Memory B cell (primary cell): ENCODE measurements at places on chromosomes 16 and 17.

DNA sequence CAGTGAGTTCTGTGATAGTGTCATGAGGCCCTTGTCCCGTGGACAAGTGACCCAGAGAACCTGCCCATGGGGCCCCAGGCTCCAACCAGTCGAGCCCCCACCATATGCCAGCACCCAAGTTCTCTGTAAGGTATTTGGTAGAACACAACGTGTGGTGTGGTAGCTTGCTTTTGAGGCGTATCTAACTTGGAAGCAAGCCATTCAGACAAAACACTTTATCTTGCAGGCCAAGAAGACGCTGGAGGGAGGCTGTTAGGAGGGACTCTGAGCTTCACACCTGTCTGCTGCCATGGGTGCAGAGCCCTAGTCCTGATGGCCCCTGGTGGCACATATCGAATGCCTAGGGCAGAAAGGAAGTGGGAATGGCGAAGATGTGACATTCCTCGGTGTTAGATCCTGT is 1.6 kb downstream of the NDUFAF8 start:
- no peak for DNase-seq

DNA sequence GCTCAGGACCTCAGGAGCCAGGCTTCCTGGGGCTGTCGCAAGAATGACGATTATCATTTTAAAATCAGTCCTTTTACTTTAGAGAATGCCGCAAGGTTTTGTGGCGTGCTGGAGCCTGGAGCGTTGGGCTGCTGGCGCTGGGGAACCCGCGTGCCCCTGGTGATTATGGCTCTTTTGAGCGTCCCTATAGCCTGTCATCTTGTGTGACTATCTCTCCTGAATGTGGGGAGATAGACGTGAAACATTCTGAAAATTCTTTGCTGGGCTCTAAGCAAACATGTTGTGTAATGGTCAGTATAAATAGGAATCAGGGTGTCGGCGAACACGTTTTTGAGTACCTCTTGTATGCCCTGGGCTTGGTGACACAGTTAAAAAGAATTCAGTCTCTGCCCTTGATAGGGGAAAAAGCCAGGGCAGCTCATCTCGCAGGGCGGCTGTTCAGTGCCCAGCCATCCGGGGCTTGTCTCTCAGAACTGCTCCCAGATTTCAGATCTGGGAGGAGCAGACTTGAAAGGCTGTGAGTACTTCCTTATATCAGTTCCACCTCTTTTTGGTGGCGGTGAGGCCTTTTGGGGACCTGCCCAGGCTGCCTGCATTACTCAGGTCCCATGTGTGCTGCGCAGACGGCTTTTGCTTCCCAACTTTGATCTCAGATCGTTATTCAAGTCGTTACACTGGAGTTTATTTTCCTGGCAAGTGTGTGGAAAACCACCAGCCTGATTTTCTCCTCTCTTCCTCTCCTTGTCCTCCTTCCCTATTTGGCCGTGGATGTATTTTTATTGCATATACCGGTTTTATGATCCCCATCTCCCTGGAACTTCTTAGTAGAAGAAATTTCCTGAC is 973 bp downstream of the SLC7A6 start:
- DNase-seq = no peak

DNA sequence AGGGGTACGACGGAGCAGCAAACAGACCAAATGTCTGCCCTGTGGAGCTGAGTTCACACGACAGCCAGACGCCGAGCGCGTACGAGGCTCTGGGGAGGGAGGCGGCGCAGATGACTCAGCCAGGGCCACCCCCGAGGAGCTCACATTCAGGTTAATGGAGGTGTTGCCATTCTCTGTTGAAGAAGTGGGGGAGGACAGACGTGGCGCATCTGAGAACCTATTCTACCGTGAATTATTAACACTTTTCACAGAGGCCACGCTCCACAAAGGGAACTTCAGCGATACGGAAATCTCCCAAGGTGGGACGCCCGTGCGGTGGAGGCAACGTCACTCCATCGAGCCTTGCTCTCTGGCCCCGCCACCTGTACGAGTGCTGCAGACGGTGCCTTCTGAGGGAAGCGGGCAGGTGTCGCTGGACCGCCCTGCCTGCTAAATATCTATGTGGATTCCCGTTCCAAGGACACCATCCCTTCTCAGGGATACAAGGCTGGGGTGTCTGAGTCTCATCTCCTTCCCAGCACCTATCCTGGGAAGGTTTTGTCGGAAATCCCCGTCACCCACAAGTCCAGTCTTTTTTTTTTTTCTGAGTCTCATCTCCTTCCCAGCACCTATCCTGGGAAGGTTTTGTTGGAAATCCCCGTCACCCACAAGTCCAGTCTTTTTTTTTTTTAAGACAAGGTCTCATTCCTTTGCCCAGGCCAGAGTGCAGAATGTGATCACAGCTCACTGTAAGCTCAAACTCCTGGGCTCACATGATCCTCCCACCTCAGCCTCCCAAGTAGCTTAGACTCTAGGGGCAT is 19.0 kb downstream of the ABR start:
- no peak for DNase-seq

DNA sequence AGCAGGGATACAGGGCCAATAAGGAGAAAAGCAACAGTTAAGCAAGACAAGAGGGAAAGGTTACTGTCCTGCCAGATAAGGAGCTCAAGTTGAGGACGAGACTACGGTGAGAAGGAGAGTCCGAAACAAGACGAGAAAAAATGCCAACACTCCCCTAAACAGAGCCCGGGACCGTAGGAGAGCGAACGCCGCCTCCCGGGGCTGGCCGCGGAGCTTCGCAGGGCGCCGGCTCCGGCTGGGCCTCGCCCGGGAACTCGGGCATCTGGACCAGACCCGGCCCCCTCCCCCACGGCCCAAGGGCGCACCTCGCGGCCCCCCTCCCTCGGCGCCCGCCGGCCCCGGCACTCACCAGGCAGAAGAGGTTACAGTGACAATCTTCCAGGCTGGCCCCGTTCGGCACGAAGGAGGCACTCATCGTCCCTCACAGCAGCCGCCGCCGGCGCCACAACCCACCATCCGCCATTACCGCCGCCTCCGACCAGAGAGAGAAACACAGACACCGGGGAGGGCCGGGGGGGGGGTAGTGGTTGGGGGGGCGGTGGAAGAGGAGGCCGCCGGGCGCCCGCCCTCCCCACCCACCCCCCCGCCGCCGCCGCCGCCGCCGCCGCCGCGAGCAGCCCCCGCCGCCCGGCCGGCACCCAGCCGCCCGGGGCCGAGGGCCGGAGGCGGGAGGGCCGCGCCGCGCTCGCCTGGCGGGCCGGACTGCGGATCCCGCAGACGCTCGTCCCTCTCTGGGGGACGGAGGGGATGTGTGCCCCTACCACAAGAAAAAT is at the start of gene MED13:
MED13 (minus strand) TSS at position 488 of the 773 bp plus-strand sequence; CDS start at position 415, 73 bp downstream.
- peak; percentile 67 for DNase-seq

GRCh38 chr17:48954300-48954755 is 9.7 kb upstream of the SNF8 start:
- DNase-seq = no peak

DNA sequence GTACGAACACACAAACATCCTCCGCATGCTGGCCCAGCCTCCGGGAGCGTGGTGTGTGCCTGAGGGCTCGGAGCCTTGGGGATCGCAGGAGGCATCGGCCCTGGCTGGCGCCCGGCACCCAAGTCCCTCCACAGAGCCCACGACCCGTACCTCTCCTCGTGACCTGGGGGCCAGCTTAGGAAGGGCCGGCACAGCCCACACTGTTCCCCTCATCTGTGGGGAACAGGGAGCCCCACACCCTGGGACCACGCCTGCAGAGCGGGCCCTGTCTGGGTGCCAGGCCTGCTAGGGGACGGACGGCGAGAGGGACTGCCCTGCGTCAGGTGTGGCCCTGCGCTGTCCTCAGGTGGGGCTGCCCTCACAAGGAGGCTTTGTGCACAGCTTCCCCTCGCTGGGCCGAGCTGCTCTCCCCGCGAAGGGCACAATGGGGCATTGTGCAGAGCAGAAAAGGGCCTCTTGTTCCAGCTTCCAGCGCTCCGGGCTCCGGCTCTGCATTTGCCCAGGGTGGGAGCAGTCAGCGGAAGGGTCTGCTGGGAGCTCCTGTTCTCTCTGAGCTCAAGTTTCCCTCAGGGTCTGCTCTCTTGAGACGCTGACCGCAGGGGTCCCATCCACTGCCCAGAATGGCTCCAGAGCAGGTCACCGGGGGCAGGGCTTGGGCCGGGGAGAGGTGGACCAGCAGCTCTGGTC is 1.7 kb upstream of the LMF1 start:
- peak; percentile 13 for DNase-seq

DNA sequence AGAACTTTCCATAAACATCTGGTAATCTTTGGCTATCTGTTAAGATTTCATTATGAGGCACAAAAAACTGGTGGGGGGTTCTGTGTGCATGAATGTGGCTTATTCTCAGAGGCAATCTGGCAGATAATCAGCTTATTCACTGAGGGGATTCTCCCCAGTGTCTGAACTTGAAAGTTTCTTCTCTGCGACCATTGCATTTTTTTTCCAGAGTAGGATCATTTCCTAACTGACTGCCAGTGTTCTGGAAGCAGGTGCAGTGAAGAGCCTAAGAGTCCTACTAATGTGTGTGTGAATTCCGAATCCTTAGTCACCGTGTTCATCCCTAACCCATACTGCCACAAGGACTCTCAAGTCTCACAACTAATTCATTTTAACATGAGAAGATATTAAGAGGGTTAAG is 64.9 kb upstream of the LRRC37A3 start:
- DNase-seq = no peak

DNA sequence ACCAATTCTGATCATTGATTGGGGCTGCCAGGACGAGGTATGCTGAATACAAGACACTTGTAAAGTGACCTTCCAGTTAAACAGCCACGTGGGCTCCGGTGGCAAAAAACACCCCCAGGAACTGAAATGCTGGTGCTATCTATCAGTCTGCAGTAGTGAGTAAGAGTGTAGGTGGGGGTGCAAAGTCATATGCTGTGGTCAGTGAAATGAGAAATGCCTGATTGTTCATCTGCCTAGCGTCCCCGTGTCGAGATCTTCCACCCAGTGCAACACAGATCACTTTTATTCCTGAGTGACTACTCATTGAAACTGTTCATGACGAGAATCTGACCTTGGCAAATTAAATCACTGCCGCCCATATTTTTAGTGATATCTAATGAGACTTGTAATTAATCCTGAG is 806.5 kb upstream of the GOT2 start:
- no peak for DNase-seq

DNA sequence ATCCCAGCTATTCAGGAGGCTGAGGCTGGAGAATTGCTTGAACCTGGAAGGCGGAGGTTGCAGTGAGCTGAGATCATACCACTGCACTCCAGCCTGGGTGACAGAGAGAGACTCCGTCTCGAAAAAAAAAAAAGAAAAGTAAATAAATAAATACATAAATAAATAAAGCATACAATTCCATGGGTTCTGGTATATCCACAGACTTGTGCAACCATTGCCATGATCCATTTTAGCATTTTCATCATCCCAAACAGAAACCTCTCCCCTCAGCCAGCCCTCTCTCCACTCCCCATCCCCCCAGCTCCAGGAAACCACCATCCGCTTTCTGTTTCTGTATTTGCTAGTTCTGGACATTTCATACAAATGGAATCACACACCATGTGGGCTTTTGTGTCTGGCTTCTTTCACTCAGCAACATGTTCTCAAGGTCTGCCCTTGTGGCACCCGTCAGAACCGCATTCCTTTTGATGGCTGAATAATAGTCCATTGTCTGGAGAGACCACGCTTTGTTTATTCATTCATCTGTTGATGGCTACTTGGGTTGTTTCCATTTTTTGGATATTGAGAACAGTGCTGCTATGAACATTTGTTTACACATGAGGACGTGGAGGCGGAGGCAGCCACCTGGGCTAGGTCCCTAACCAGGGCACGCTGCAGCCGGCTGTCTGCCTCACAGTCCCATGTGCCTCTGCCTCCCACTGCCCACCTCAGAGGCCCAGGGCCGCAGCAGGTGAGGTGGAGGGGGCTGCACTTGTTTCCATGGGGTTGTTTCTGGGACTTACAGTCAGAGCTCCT is 76.2 kb downstream of the NT5M start:
- DNase-seq = no peak

DNA sequence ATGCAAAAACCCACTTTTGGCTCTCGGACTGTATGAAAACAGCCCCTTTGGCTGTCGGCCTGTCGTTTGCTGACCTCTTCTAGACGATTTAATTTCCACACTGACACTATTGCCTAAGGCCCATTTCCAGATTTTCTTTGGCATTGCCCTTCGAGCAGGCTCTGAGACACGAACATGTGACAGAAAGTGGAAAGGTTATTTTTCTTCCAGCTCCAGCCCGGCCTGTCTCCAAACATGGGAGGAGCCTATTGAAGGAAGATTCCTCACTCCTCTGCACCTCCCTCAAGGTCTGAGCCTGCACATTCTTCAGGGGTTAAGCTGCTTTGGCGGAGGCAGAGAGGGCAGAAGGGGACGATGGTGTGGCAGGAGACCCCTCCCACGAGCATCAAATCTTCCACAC is 85.9 kb upstream of the FOXF1 start:
- no peak for DNase-seq

DNA sequence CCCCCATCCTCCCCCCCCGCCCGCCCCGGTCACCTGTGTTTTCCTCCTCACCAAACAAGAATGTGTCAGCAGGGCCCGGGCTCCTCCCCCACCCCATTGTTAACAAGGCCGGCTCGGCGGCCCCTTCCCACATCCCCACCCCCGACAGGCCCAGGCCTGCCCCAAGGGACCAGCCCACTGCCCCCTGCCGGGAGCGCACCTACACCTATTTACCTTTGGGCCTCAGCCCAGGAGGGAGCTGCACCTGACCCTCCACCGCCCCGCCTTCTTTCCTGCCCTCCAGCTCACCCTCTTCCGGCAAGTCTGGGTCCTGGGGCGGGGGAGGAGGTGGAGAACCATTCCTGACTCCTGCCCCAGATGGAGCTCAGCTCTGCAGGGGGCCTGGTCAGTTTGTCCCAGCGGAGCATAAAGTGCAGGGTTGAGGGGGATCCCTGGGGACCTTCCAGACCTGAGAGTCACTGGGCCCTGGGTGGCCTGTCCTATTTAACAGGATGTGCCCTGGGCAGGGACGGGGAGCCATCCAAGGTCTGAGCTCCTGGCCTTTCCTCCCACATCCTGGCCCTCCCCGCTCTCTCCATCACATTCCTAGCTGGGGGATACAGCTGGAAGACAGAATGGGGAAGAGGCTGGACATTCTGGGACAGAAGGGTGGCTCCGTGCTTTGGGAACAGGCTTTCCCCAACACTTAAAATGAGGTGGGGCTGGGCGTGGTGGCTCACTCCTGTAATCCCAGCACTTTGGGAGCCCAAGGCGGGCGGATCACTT is 8.3 kb downstream of the FOXJ1 start:
- DNase-seq = no peak

GRCh38 chr16:31276600-31276999 is 16.8 kb downstream of the ITGAM start:
- DNase-seq = no peak

DNA sequence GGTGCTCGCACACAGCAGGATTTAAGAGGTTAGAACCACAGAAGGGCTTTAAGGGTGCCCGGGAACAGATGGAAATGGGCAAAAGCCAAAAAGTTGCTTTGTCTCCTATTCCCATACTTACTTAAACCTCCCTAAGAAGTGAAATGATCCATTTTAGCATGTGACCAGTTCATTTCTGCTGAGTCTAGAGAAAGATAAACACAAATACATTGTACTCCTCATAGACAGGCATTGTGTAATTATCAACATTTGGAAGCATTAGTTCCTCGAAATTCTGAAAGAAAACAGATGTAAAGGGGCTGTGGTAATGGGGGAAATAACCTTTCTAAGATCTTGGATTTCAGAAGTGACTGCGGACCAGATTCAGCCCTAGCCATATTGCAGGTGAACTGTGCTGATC is 178.3 kb downstream of the CYB561 start:
- no peak for DNase-seq

GRCh38 chr16:3101018-3101840 is 2.1 kb upstream of the ZSCAN10 start:
- DNase-seq = no peak

GRCh38 chr16:89067677-89068443 is 25.8 kb upstream of the ACSF3 start:
- no peak for DNase-seq
